ENCODE measurements at places on chromosomes 16 and 17.

DNA sequence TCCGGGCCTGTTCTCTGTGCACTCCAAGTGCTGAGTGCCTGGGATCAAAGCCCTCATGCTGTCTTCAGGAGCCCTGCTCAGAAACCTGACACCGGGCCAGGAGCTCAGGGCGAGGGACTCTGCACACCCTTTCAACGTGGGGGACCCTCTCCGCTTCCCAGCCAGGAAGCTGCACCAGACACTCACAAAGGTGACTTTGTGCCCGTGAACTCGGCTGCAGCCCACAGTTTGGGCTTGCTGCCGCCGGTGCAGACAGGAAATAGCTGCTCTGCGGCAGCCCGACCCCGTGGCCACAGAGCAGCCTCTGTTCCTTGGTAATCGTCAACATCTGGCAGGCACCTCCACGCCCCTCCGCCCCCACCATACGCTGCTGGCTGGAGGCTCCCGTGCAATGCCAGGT, 93.4 kb upstream of the METRNL start:
- ATAC-seq, result no peak

DNA sequence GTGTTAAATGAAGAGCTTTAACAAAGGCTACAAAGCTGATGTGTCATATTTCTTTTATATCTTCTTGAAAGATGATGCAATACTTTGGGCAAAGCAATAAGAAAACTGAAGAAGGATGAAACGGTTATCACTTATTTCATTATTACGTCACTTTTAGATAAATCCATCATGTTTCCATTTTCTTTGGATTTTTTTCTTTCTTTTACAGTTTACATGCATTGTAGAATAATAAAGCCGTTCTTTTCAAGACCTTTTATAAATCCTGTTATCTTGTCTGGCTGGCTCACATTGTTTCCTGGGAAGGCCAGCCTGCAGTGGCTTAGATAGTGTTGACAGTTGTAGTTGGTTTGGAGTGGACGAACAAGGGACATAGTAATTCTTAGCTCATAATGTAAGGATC, 28.9 kb downstream of the TANC2 start:
- peak; percentile 28 for ATAC-seq

- no peak for ATAC-seq
Observed at GRCh38 chr17:27578718-27579085, 52.3 kb upstream of the LGALS9 start.

DNA sequence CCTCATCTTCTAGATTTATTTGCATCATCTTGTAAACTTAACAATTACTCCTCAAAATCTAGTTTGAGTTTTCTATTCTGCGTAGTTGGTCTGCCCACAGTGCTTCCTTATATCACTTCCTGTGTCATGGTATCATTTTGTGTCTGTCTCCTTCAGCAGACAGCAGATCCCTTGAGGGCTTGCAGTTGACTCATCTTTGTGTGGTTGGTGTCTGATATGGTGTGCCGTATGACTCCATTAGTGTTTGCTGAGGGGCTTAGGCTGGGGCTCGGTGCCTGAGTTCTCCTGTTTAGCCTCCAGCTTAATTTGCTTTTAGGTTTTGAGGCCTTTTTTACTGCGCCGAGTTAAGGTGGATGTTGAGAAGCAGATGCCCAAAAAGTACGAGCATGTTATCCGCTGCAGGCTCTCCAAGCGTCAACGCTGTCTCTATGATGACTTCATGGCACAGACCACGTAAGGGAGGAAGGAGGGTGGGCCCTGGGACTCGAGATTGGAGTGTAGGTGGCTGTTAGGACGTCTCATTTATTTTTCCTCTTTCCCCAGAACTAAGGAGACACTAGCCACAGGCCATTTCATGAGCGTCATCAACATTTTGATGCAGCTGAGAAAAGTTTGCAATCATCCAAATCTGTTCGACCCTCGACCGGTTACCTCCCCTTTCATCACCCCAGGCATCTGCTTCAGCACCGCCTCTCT, 16.9 kb downstream of the SRCAP start:
- no peak for ATAC-seq

DNA sequence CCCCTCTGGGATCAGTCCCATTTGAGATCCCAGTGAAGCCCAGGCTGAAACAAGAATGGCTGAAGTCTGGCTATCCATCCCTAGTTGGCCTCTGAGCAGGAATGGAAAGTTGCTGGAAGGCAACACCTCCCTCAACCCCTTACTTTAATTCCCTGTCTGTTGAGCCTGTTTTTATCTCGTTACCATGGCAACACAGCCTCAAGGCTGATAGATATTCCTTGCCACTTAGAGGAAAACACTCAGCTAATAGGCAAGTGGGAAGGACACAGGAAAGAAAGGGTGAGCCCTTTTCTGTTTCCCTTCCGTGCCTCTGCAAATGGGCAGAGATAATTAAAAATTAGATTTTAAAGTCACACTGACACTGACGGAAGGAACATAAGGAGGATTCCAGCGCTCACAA, 75.5 kb upstream of the CLEC3A start:
- peak; percentile 76 for ATAC-seq

GRCh38 chr17:50672831-50673551, 34.7 kb downstream of the ANKRD40 start:
- ATAC-seq, result no peak

DNA sequence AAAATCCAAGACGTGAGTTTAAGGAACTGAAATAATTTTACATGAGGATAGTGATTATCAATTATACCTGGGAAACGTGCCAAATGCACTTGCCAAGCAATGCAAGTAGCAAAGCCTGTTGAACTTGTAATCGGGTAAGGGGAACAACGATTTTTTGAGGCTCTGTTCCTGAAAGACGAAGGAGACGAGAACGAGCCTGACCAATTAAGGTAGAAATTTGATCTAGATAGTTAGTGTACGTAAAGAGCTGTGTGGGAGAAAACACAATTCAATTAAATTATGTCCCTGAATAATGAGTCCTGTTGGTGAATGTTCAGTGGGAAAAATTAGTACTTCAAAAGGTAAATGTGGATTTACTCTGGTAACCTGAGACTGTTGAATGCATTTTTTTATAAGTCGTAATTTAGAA, 17.7 kb upstream of the KCTD5 start:
- ATAC-seq, result no peak

- no peak for ATAC-seq
Observed at GRCh38 chr17:7238420-7239090, 702 bp downstream of the PHF23 start.

DNA sequence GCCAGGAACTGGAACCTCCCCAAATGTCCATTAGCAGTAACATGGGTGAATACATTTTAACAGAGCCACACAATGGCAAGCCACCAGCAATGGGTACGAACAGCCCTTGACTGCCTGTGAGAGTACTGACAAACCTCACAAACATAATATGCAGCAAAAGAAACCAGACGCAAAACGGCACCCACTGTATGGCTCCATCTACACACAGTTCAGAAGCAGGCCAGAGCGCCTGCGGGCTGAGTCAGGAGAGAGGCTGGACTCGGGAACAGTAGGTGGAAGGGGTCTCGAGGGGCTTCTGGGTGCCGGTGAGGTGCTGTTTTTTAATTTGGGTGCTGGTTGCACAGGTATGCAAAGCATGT, 77.4 kb upstream of the TOB1 start:
- ATAC-seq, result peak; percentile 1

DNA sequence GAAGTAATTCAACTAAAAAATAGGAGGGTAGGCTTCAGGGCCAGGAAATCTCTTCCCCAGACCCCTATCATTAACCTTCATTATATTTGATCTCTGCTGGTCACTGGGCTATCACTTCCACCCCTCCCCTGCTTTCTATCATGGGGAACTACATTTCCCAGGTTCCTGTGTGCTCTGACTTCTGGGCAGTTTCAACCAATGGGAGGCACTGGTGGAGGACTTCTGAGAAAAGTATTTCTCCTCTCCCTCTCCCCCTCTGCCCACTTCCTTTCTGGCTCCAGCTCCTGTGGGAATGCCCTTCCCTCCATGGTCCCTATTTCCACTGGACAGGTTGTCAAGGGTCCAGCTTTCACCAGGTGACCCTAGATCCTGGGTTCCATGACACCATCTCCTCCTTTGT, 364.4 kb downstream of the C16orf95 start:
- ATAC-seq, result no peak

DNA sequence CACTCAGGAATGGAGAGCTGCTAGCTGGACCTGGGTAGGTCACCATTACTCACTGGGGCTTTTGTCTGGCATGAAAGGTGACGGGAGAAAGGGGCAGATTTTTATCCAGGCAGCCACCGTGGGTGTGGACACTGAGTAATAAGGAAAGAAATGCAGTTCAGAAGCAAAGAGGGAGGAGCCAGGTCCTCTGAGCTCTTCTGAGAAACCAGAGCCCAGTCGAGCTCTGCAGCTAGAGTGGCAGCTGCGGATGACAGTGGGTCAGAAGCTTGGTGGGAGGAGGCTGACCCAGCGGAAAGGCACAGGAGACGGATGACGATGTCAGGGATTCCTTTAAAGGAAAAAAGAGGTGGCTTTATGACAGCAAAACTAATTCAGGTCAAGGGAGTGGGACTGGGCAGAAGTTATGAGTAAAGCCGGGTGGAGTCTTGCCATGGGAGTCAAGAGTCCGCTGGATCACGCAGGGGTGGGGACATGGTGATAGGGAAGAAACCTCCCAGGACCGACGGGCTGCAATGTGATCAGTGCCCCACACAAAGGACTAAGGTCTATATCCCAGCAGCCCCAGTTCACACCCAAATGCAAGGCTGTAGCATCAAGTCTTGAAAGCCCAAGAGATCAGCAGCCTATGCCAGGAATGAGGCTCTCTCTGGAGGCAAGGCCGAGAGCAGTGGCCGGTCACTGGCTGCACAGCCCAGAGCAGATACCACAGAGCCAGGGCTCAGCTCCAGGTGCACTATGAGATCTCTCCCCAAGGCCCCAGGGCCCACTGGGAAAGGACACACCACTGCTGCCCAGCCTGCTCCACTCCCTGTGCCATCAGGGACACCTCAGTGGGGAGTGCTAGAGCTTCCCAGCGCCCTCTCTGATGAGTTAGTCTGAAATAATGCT, 6.3 kb upstream of the MNT start:
- ATAC-seq, result peak; percentile 85

- ATAC-seq, result no peak
Observed at GRCh38 chr17:44527102-44527501, 23.9 kb upstream of the GPATCH8 start.

DNA sequence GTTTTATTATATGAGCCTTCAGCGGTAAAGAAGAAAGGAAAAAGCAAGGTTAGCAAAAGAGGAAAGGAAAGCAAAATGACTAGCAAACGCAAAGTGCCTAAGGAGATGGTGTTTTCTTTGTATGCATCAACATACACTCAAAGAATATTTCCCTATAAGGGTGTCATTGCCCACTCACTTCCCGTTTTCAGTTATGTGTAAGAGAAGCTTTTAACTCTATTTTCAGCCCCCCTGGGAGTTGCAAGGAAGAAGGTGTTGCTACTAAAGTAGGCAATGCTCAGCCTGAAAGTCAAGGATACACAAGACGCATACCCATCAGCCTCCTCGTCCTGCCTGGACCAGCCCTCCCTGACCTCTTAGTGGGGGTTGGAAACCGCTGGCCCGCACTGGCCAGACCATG, 267.7 kb upstream of the ZFHX3 start:
- no peak for ATAC-seq

DNA sequence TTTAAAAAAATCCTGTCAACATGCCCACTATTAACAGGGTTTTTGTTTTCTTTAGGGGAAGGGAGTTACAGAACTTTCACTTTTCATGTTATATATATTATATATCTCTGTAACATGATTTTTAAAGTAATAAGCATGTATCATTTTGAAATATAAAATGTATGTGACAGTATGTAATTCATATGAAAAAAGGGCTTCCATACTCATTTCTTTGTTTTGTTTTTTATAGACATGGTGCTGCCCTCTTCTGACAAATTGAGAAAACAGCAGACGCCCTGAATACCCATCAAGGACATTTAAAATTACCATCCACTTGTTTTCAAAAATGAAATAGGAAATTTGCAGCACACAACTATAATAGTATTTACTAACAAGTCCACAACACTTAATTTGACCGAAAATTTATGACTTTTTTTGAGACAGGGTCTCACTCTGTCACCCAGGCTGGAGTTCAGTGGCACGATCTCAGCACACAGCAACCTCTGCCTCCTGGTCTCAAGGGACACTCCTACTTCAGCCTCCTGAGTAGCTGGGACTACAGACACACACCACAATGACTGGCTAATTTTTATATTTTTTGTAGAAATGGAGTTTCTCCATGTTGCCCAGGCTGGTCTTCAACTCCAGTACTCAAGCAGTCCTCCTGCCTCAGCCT, 30.4 kb downstream of the CFDP1 start:
- ATAC-seq, result no peak

GRCh38 chr17:49848019-49848473, at the start of gene TAC4:
TAC4 (minus strand) TSS chr17:49848069; CDS start chr17:49848017, 52 bp downstream.
- ATAC-seq, result no peak

GRCh38 chr16:72959301-72959996, 88.5 kb downstream of the ZFHX3 start:
- no peak for ATAC-seq

- no peak for ATAC-seq
Observed at GRCh38 chr16:22660441-22661160, 149.9 kb downstream of the NPIPB5 start.

DNA sequence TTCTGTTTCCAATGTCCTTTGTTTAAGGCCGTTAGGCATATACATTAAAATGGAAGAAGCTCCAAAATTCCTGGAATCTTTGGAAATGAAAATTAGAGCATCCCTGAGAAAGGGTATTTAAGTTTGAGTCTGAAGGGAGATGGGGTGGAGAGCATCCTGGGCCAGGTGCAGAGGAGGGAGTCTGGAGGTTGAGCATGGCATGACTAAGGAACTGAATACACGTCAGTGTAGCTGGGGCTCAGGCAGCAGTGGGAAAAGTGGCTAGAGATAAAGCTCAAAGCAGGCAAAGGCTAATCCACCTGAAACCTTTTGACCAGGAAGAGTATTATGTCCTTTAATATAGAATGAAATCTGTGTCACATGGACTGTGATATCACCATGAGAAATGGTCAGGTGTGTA, 669.0 kb upstream of the RBFOX1 start:
- no peak for ATAC-seq

DNA sequence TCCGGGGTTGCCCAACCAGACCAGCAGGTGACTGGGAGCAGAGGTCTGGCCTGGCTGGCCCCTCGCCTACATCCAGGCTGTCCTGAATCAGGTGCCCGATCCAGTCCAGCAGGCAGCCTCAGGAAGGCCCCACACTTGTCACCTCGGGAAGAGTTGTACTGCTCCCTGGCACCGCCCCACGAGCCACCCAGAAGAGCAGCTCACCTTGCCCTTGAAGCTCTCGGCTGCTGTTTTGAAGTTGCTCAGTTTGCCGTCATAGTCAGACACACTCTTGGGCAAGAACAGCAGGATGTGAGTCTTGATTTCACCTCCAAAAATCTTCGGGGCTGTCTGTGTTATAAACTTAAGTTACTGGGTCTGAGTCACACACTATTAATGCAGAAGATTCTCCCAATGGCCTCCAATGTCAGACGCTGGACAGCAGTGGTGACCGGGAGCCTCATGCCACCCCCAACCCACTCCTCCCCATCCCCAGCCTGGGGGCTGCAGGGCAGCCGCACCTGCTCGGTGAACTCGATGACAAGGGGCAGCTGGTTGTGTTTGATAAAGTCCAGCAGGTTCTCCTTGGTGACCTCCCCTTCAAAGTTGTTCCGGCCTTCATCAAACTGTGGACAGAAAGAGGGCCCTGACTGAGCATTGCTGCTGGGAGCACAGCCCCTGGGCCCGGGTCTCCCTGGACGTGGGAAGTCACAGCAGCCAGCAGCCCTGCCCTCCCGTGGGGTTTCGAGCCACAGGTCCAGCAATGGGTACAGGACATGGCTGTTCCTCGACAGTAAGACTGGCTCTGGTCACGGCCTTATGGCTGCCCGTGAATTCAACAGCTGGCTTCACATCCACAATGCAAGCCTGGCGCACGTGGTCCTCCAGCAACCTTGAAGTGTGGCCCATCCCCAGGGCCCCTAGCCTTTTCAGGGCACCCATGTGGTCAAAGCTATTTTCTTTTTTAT, 12.2 kb upstream of the PPP1R27 start:
- no peak for ATAC-seq

- no peak for ATAC-seq
Observed at GRCh38 chr17:49342575-49342936, 19.5 kb downstream of the ZNF652 start.
